CD4-positive, alpha-beta T cell treated with Interleukin-15 for 4 hours (primary cell): ENCODE measurements at places on chromosomes 1 and 21.
A peak's percentile ranks its signal among the peaks of the same experiment; 100 is the strongest.

- DNase-seq = no peak
Measured at GRCh38 chr1:186175588-186175987, 199.5 kb downstream of the TPR start.

DNA sequence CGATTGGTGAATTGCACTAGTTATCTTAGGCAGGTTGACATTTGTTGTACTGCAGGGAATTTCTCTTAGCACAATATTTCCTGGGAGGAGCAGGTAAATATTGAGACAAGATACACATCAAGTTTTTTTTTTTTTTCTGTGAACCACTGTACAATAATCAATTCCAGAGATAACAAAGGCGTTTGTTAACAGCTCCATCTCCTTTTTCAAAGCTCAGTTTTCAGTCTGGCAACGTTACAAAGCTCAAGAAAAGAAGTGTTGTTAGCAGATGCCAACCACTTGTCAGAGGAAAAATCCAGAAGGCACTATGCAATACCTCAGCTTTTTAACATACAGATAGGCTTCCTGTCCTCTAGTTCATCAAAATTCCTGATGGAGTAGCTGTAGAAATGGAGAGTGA, 40.9 kb upstream of the DAB1 start:
- no peak for DNase-seq

DNA sequence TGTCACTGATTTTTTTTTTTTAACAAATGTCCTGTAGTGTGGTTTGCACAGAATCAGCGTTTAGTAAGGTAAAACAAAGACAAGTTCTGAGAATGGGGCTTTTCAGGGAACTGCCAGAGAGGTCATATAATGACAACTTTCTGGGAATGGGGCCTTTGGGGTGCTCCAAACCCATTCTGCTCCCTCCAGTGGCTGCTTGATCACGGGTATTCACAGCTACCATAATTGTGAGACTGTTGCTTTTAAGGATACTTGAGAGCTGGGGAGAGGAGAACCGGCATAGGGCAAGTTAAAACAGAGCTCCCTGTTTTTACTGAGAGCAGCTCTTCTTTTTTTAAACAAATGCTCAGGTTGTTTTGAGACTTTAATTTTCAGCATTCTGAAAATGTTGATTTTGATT, 48.2 kb downstream of the CYP2J2 start:
- no peak for DNase-seq

DNA sequence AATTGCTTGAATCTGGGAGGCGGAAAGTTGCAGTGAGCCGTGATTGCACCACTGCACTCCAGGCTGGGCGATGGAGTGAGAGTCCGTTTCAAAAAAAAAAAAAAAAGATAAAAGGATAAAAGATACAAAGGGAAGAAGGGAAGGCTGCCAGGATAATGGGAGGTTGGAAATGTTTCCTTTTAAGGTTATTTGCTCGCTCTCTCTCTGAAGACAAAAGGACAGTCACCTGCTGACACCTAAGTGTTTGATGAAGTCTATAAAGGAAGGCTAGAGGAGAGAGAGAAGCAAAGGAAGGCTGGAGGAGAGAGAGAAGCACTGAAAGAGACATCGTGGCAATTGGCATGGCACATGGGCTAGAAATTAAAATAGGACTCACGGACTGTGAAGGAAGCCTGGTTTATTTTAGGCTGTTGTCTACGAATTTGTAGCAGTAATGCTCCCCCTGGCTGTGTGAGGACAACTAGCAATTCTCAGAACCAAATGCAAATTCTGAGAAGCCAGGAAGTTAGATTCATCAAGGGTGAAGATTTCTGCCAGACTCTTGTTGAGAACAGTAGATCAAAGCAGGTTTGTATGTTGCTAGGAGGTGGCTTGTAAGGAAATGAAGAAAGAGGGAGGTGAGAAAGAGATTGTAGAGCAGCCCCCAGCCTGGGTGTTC, 154.2 kb downstream of the ZP4 start:
- peak; percentile 78 for DNase-seq
